Mucosa of gallbladder (tissue), 1 donor: ENCODE measurements at places on chromosomes 6 and 20. TPM values are rescaled to one million over a fixed set of nuclear protein-coding genes. Genes with fewer than 3 reads are reported as not detected.
A peak's percentile ranks its signal among the peaks of the same experiment; 100 is the strongest.

C20orf96 gene
- total RNA-seq, result 10.6 TPM

DNA sequence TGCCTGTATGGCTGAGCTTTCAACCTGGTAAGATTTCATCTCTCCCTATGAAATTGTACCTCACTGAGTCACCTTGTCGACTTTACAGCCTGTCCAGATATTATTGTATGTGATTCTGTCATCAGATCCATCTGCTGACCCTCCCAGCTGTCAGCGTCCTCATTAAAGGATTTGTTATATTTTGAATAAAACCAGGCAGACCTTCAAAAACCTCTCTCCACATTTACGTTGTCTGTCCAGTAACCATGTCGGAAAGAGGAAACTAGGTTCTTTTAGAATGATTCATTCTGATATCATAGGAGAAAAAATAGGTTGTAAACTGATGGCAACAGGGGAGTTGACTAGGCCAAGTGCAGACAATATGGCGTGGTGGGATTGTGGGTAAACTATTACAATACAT is 38.5 kb downstream of the TSPYL4 start:
- no peak for DNase-seq

DNA sequence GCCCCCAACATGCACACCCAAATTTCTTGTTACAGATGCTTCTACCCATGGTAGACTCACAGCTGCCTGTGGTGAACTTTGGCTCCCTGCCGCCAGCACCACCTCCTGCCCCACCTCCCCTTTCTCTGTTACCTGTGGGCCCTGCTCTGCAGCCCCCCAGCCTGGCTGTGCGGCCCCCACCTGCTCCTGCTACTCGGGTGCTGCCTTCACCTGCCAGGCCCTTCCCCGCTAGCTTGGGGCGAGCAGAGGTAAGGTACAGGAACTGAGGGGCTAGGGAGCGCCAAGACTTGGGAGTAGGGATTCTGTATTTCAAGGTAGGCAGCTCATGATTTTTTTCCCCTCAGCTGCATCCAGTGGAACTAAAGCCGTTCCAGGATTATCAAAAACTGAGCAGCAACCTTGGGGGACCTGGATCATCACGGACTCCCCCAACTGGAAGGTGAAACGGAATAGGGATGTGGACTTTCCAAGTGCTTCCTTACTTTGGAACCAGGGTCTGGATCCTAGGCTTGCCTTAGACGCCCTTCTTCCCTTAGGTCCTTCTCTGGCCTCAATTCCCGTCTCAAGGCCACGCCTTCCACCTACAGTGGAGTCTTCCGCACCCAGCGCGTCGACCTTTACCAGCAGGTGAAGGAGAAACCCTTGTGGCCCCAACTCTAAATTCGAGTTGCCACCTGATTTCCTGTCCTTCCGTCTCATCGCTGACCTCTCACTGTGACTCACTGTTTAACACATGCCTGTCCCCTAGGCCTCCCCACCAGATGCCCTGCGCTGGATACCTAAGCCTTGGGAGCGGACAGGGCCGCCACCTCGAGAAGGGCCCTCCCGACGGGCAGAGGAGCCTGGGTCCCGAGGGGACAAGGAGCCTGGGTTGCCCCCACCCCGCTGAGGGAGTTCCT is 15.5 kb downstream of the BAG6 start:
- DNase-seq, result no peak

GRCh38 chr20:8301655-8302054 is 169.6 kb downstream of the PLCB1 start:
- no peak for DNase-seq

DNA sequence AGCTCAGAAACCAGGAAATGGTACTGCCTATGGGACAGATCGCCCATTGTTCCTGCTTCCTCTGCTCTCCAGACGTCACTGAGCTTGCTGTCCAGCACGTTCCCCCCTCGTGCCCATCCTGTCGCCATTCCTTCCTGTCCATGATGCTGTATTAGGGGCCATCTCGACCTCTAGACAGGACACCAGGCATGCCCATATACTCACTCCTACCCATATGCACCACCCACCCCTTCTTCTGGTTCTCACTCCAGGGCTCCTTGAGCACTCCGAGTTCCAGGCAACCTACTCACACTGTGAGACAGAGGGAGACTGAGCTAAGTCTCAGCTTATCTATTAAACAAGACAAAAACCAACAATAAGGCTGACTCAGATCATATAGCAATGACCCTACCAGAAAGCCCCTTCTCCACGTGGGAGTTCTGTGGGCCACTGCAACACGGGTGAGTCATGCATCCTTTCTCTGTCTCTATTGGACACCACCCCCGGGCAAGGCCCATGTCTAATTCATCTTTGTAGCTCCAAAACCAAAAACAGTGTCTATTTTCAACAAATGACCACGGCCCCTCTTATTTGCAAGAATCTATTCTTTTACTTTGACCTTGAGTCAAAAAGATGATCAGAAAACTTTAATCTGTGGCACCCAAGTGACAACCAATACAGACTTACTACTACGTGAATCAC is 65.7 kb downstream of the PSMG4 start:
- DNase-seq, result peak; percentile 29

GRCh38 chr6:68635412-68635705 is 277 bp downstream of the ADGRB3 start:
- DNase-seq, result no peak

DNA sequence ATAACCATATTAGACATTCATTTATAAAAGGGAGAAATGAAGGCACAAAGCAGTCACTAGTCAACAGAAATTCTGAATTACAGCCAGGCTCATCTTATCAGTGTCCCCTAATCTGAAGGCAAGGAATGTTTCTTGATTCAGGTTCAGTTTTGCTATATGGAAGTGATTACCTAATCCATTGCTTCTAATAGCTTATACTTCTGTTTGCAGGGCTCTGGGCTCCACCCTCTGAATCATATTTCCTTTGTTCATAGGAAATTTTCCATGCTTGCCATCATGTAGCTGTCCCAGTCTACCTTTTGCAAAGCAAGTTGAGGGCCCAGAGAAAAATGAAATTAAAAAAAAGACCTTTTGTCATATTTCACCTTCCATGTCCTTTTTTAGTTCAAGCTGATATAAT is 96.0 kb downstream of the LCA5 start:
- no peak for DNase-seq

- DNase-seq, result no peak
These were observed 1.2 kb downstream of the VARS1 start for GRCh38 chr6:31794294-31794865.

- no peak for DNase-seq
These were observed 3.2 kb downstream of the FOXC1 start for GRCh38 chr6:1612974-1613306.

- DNase-seq, result no peak
These were observed 40.3 kb upstream of the OGFRL1 start for GRCh38 chr6:71248306-71248765.

DNA sequence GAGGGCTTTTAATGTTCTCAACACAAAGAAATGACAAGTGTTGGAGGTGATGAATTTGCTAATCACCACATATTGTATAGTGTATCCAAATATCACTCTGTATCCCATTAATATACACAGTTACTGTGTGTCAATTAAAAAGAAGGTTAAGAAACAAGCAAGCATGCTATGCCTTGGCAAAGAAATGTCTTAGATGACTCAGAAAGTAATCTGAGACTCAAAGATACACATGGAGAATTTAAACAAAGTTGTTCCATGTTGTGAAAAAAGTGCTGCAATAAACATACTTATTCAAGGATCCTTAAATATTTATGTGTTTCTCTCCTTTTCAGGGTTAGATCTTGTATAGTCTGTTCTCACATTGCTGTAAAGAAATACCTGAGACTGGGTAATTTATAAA is 300.9 kb downstream of the DHX35 start:
- DNase-seq, result no peak
